ENCODE measurements at places on chromosomes 4 and X. TPM values are rescaled to one million over a fixed set of nuclear protein-coding genes. Genes with fewer than 3 reads are reported as not detected.

DNA sequence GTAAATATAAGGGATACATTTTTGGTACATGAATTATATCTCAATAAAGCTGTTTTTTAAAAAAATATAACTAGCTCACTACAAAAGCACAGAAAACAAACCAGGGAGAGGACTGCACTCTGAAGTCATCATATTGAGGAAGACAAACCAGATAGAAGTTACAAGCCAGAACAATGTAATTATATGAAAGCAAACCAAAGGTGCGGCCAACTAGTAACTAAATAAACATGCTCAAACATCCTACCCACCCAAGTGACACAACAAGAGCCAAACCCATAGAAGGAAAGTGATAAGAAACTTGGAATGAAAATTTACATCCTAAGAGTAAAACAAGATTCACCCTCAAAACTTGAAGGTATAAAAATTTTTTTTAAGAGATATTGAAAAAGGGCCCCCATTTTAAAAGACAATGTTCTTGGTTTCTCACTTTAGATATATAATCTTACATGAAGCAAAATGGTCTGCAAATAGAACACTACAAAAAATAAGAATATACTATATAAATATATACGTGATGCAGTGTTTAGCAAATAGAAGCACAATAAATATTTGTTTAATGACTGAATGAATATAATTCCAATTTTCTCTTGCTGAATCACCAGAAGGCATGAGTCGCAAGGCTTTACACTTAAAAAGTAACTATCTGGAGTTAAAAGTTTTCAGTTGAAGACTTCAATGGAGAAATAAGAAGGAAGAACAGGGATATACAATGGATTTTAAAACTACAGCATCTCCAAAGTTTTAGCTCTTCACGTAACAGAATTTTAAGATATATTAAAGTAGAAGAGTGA, 4.0 kb upstream of the SH3D19 start:
- DNase-seq, result no peak

DNA sequence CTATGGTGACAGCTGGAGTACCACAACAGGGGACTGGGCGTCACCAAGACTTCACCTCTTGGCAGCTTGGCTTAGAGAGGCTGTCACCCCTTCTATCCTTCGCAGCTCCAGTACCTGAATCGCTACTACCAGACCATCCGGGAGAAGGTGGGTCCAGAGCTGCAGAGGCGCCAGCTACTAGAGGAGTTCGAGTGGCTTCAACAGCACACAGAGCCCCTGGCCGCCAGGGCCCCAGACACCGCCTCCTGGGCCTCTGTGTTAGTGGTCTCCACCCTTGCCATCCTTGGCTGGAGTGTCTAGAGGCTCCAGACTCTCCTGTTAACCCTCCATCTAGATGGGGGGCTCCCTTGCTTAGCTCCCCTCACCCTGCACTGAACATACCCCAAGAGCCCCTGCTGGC, 11.6 kb upstream of the SASH3 start:
- no peak for DNase-seq

Gene MAGEC2
- polyA plus RNA-seq, result not detected

GRCh38 chrX:70254909-70255308, 5.1 kb downstream of the P2RY4 start:
- DNase-seq, result no peak

- no peak for DNase-seq
Measured at GRCh38 chr4:112296949-112297880, at the start of gene ALPK1. TSS of gene ALPK1 (plus strand) at chr4:112297369.

DNA sequence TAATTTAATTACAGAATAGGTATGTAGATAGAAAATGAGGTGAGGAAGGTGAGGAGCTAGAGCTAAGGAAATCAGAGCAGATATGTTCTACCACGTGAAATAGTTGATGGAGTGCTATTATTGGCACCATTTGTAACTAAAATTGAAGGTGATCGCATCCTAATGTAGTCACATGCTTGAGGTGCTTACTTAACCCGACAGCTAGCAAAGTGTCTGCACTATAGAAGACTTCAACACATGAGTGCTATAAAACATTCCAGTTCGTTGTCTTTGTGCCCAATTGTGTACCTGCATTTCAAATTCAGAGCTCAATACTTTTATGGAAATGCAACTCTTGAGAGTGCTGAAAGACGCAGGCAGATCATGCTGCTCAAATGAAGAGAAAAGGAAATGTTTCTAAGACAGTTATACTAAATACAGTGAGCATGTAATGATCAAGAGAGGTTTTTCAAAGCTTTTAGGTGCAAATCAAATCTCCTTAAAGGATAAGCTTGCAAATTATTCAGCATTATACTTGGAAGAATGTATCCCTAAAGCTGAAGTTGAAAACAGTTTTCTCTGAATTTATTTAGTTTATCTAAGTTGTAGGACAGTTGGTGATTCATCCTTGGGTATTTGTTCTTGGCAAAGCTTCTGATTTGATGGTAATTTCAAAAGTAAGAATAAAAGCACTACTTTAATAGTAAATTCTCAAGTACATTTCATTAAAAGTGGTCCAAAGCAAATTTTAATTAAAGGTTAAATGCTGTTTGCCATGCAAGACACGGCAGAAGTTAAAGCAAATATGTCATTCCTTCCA, 223.9 kb upstream of the EPHA5 start:
- no peak for DNase-seq

Gene UXT
- 68.5 TPM for polyA plus RNA-seq

GRCh38 chr4:157080605-157081004, 4.7 kb downstream of the GLRB start:
- no peak for DNase-seq

GRCh38 chr4:33381816-33382215, 2661.6 kb downstream of the PCDH7 start:
- no peak for DNase-seq

- DNase-seq, result no peak
Measured at GRCh38 chr4:150215601-150216000, 137.4 kb downstream of the DCLK2 start.

GRCh38 chr4:121696581-121697461, at the start of gene ANXA5:
TSS of gene ANXA5 (minus strand) at chr4:121696980. CDS start at chr4:121696589, 391 bp downstream.
- peak; percentile 88 for DNase-seq

DNA sequence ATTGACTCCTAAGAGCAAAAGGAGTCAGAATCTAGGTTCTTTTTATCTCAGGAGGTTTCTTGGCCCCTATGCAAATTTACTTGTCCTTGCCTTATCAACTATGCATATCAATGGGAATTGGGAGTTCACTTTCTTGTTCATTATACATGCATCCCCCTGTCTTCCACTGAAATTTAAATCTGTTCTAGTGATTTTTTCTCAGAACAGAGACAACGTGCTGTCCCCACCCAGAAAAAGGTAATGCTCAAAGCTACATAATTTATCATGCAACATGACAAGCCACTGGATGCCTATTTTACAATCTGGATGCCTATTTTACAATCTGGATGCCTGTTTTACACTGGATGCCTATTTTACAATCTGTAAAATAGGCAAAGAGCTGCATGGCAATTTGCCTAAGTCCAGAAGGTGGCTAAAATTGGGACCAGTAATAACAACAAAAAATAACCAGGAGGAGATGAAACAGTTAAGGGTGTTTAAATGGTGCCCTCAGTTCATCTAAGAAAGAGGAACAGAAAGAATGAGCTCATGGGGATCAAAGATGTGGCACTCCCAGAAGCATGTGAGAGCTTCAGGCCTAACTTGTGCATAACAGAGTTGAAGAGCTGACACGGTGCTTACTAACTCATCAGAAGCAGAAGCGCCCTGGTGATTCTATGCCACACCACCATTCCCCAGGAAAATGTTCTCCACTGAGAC, 537.8 kb upstream of the BOD1L1 start:
- DNase-seq, result no peak

DNA sequence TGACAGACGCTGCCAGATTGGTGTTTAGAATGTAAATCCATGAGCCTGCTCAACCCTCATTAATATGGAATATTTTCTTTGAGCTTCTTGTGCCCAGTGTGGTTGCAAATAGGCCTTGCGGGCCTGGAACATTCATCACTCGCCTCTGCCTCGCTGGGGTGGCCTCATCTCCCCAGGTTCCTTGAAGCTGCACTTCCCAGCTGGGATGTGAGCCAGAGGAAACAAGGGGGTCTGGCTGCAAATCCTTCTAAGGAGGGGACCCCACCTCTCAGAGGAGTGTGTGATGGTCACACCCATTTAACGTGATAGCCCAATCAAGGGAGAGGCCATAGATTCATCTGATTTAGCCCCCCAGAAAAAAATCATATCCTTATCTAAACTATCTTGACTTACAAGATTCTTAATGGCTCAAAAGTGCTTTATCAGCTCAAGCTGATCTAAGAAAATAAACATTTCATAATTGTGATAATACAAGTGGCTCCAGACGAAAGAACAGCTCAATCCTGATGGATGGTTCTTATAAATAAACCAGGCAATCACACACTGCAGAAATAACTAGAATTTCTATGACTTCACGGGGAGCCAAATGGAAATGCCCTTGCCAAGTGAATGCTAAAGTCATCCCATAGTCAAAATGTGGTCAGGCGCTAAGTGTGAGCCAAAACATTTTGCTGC, 189.9 kb downstream of the PTTG2 start:
- DNase-seq, result no peak

DNA sequence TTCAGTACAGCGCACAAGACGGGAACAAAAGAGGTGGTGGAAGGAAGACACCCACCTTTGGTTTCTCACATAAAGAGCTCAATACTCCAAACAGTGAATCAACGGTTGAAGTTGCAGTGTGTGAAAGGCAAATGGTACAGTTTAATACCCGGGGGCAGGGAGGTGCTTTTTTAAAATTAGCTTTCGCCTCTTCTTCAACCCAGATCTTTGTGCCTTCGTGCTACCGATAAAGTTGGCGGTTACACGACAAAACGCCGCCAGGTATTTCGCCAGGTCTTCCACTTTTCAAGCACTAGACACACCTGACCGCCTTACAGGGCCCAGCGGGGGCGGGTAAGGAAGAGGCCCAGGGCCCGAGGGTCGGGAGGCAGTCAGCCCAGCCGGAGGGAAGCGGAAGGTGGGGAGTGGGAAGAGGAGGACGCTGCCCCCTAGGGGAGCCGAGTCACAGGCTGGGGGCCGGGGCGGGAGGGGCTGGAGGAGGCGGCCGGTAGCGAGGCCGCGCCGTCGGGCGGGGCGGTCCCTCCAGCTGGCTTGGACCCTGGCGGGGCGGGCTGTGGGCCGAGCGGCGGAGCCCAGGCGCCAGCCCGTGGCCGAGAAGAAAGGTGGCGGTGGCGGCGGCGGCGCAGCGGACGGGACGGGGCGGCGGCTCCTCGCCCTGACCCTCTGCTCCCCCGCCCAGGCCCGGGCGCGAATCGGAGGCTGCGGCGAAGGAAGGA, 16.0 kb downstream of the UTP3 start:
- peak; percentile 77 for DNase-seq

Gene RPS6KA6
- 0.57 TPM for polyA plus RNA-seq

- DNase-seq, result no peak
Measured at GRCh38 chr4:122633211-122633610, 12.3 kb upstream of the IL21 start.

- DNase-seq, result no peak
Measured at GRCh38 chr4:138639018-138639741, 376.4 kb upstream of the NOCT start.

DNA sequence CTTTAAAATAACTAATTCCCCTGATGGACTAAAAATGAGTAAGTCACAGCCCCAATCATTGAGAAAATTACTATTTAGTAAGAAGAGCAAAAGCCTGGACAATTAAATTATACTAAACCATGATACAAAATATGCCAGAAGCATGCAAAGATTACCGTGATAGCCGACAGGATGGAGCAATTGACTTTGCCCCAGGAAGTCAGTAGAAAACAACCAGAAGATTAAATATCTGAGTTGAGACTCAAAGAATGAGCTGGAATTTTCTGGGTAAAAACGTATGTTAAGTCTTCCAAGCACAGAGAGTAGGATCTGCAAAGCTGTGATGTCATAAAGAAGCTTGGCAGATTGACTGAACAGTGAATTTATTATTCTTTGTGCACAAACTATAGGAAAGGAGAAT, 816.1 kb upstream of the TENM3 start:
- DNase-seq, result no peak

GRCh38 chrX:31331928-31332327, 260.1 kb upstream of the FTHL17 start:
- no peak for DNase-seq

Gene GLUD2
- 2.8 TPM for polyA plus RNA-seq

DNA sequence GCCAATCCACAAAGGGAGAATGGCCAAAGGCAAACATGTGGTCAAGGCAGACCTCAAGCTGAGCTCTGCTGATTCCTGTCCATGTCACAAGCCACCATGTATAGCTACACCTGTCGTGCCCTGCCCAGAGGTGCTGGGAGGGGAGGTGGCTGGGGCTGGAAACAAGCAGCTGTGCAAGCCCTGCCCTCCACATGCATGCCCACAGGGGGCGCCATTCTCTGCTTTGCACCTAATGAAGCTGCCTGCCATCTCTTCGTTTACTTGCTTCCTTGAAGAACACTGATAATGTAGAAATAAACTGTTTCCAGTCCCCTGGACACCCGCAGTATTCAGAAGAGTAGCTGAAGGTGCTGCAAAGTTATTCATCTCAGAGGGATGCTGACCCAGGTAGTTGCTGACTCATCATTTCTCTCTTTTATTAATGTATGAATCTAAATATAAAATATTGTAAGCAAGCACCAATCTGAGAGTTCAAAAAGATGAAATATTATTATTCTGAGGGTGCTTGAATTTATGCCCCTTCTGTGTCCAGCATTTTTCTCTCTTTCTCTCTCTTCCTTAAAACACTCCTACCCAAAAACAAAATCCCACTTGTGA, 278.6 kb downstream of the ADGRA3 start:
- no peak for DNase-seq

DNA sequence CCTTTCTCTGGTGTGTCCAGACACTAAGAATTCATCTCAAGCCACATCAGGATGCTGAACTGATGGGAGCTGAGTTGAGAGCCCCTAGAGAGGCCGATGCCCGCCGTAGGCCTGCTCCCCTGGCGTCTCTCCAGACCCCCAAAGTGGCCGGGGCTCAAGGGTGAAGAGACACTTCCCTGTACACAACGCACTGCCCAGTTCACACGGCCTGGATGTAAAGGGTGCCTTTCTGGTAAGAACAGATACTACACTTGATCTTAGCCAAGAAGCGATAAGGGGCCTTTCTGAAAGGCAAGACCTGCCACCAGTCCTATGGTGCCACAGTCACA, 5.1 kb upstream of the TREX2 start:
- no peak for DNase-seq

Gene PAGE2
- polyA plus RNA-seq, result not detected

DNA sequence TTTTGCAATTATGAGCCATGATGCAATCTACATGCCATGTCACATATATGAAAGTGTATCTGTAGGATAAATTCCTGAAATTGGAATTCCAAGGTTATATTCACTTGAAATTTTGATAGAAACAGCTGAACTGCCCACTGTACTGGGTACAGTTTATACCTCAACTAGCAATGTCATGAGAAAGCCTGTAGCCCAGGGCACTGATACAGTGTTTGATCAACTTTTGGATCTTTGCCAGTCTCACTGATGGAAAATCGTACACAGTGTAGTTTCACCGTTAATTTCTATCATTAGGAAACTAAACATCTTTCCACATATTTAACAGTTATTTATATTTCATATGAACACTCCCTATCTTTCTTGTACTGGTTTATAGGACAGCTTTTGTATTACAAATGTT, 34.2 kb downstream of the TAPT1 start:
- no peak for DNase-seq

- no peak for DNase-seq
Measured at GRCh38 chrX:80648023-80648422, 161.7 kb downstream of the BRWD3 start.

- no peak for DNase-seq
Measured at GRCh38 chr4:113919611-113920010, 59.8 kb downstream of the ARSJ start.

Gene AR
- 11.9 TPM for polyA plus RNA-seq

Gene MAGEB2
- not detected for polyA plus RNA-seq
